ENCODE measurements at places on chromosomes 6 and 20.

DNA sequence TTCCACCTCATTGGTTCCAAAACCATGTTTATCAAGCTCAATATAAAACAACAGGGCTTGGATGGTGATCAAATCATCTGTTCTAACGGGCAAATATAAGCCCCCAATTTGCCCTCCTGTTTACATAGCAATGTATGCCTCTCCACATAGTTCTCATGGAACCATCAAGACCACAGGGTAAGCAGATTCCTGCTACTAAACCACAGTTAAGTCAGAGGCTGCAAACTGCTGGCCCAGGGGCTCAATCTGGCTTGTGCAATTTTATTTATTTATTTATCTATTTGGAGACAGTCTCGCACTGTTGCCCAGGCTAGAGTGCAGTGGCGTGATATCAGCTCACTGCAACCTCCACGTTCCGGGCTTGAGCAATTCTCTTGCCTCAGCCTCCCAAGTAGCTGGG lies 18.9 kb upstream of the MTHFD1L start:
- no peak for DNase-seq

DNA sequence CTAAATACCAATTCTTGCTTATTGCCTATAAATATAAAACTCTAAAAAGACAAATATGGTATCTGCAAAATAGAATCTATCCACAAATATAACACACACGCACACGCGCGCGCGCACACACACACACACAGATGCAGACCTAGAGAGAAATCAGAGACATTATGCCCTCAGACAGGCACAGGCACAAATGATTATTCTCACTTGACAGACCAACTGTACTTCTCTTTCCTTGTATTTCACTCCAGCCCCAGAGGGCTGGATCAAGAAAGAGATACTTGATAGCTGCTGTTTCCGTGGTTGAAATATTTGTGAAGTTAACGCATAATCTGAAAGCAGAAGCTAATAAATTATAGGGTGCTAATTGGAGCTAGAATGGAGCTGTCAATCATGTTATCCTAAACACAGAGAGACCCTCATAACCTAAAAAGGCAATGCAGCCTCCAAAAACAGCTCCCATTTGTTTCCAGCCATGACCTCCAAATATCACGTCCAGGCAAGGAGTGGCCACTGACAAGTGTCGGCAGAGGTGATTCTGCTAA lies 11.5 kb downstream of the VGLL2 start:
- no peak for DNase-seq

GRCh38 chr6:162889303-162889702 lies 161.5 kb downstream of the PACRG start:
- DNase-seq, result no peak

DNA sequence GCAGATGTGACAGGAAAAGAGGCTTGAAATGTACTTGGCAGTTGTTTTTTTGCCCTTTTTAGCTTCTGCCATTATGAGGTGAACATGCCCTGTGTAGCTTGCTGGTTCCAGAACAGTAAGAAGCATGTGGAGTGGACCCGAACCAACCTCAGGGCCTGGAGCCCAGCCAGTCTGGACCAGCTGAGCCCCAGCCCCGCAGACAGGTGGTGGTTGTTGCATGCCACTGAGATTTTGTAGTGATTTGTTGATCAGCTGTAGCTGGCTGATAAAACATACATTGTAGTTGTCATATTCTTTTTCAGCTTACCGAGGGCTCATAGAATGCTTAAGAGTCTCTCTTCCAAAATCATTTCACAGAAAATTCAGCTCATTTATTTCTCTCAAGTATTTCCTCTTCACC lies 182.2 kb downstream of the FARS2 start:
- no peak for DNase-seq

DNA sequence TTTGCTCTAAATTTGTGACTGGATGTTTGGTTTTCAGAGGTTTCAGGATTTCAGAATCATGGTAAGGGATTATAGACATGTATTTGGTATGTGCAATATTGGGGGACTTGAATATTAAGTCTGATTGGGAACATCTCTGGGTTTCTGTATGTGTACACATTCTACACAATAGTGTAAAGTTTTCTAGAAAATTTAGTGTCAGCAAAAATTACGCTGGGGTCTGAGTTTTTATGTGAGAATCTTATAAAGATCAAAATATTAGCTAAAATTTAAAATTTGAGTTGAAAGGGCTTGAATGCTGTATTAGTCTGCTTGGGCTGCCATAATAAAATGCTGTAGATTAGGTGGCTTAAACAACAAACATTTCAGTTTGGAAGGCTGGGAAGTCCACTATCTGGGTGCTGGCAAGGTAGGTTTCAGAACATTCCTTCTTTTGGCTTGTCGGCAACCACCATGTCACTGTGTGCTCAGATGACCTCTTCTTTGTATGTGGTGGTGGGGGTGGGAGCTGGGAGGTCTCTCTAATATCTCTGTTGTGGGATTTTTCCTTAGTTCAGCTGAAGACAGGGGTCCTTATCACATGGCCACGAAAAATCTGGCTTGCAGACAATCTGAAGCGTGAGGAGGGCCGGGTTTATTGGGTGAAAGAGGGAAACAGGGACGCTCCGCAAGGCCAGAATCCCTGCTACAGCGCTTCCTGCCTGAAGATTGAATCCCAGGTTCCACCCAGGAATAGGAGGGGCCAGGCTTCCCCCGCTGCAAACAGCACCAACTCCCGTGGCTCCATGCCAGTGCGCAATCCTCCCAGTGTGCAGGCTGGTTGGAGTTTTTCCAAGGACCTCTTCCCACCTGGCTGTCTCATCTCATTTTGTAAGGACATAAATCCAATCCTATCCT lies 299.7 kb downstream of the PLCB1 start:
- DNase-seq, result peak; percentile 95

All from NCI-H146 (cell line).